Myocyte (in vitro differentiated cells): ENCODE measurements at places on chromosomes 1 and 21.
A peak's percentile ranks its signal among the peaks of the same experiment; 100 is the strongest.

- DNase-seq = peak; percentile 92
Measured at GRCh38 chr1:115781343-115781742, 12.8 kb upstream of the CASQ2 start.

GRCh38 chr1:52628614-52629324 lies 4.2 kb upstream of the SHISAL2A start:
- DNase-seq = no peak

DNA sequence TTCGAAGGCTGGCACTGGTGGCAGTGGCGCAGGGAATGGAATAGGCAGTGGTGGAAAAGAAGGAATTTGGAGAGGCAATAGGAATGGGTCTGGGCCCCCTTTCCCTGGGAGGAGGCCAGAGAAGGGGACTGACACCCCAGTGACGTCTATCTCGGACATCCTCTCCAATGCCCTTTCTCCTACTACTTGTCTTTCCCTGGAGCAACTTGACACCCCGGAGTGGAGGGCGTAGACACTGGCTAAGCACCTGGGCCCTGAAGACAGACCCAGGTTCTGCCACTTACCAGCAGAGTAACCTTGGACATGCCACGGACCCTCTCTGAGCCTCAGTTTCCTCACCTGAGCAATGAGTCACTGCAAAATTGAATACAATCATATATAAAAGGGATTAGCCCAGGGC lies 86.8 kb downstream of the CAMK2N1 start:
- no peak for DNase-seq

DNA sequence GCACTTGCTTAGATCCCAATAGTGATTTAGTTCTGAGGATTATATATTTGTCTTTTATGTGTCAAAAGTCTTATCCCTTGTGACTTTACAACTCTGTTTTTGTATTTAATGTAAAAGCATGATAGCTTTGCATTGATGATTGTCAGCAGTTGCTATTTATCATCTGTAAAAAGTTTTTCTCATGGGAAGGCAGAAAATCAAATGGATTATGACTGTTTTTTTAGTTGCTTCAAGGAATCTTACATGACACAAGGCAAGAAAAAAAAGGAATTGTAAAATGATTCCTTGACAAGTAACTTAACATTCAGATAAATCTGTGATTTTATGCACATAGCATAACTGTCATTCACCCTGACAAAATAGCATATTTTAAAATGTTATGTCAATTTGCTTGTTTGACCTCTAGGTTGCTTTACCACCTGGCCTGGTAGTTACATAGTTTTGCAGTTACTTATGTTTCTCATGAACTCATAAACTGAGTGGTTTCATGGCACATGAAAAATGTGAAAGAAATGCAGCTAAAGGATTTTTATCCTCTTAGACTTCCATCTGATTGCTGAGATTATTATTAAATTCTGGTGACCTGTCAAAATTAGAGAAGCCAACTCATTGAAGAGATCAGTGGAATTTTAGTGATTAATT lies 622.6 kb downstream of the ADGRL2 start:
- no peak for DNase-seq

GRCh38 chr1:118926261-118926660 lies 61.9 kb downstream of the TBX15 start:
- no peak for DNase-seq

- DNase-seq = no peak
Measured at GRCh38 chr1:21256776-21257175, 33.5 kb downstream of the ECE1 start.

- no peak for DNase-seq
Measured at GRCh38 chr1:111792249-111792648, 36.5 kb downstream of the DDX20 start.

GRCh38 chr1:16235944-16236510 lies 956 bp downstream of the CPLANE2 start:
- peak; percentile 77 for DNase-seq

DNA sequence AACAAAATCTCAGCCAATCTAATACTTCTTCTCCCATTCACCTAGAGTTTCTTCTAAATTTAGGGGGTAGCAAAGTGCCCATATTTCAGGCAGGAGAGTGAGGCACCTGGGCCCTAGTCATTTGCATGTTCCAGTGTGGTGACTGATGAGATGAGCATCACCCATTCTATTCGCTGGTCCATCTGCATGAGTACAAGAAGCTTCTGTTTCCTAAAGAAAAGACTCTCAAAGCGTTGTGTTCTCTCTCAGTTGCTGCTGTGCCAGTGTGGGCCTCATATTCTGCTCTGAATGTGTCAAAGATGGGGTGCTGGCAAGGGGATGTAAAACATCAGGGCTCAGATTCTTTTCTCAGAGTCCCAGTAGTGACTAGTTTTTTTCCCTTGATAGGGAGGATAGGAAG lies 16.1 kb upstream of the DPYD start:
- DNase-seq = no peak

- no peak for DNase-seq
Measured at GRCh38 chr1:173112129-173112528, 61.4 kb upstream of the TNFSF18 start.

GRCh38 chr1:61670445-61670844 lies 54.5 kb downstream of the TM2D1 start:
- DNase-seq = no peak

- no peak for DNase-seq
Measured at GRCh38 chr1:162726555-162726954, 63.9 kb upstream of the HSD17B7 start.

DNA sequence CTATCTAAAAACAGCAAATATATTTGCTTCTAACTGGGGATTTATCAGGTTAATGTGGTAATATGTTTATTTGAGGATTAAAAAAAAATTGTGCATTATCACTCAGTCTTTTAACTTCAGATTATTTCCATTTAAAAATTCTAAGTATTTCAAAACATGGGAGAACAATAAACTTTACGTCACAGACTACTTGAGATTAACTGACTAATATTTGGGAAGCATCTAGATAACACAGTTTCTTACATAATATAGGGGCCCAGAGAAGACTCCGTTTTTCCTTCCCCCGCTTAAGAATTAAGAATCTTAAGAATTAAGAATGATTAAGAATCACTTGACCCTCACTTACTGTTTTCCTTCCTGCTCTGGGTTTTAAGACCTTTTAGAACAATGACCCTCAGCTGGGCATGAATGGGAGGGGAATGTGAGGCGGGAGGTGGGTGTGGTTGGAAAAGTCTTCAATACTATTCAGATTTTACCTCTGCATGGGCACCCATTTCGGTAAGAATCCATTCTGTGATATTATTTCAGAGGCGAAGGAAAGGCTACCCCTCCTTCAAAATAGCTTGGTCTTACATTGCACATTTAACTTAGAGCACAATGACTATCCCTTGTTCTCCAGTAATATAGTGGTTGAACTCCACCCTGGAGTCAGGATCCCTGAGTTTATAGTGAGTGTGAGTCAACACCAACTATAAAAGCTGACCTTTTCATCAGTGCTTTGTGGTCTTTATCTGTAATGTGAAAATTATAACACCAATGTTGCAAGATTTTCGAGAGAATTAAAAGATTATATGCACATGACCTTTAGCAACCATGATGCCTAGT lies 821.3 kb downstream of the USP25 start:
- no peak for DNase-seq

DNA sequence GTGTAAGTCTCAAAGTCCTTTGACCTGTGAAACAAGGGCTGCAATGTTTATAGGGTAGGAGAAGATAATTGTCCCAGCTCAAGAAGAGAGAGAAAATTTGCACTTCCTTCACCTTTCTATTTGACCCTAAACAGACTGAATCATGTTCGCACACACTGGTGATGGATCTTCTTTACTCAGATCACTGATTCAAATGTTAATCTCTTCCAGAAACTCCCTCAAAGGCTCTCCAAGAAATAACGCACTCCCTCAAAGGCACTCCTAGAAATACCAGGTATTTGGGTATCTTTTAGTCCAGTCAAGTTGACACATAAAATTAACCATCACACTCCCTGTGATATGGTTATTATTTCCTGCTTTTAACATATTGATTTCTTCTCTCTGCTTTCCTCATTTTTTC lies 30.5 kb upstream of the PTGS2 start:
- no peak for DNase-seq

DNA sequence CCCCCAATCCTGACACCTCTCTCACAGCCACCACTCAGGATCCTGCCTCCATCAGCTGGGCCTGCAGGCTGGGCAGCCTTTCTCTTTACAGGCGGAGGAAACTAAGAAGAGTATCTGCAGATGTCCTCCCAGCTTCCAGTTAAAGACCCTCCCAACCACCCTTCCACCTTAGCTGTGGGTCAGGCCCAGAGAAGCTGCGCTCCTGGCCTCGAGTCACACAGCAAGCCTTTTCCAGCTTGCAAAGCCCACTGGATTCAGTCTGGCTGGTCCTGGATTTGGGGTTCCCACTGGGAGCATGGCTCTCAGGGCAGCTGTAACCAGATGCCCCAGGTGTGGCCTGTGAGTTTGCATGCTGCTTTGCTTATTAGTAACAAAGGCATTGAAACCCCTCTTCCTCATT lies 19.9 kb downstream of the KCNQ4 start:
- DNase-seq = no peak

DNA sequence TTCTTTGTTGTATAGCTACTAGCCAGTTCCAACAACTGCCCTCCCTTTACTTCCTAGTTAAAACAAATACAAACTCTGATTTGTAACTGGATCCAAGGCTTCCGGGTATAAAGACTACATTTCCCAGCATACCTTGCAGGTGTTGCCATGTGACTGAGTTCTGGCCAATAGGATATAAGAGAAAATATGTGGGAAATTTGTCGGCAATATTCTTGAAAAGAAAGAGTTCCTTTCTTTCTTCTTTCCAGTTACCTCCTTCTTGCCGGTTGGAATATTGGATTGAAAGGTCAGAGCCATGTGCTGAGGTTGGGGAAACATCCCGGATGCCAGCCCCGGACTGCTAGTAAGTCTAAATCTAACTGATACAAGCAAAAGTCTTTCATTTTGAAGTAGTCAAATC lies 23.0 kb upstream of the ZBTB40 start:
- DNase-seq = peak; percentile 49

DNA sequence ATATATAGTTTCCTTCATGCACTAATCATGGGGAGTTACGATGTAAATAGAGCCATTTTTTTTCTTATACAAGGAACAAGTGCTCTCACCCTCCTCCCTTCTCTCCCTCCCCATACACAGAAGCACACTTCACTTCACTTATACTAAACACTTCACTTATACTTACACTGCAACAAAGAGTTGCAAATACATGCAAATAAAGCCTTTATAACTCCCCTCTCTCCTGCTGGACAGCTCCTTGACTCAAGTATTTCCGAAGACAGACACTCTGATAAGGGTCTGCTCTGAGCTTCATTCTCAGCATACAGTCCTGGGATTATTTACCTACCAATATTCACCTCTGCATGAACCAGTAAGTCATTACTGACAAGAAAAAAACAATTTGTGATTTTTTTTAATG lies 35.6 kb upstream of the ERG start:
- no peak for DNase-seq

GRCh38 chr1:1361982-1362423 lies 3.6 kb upstream of the MXRA8 start:
- DNase-seq = peak; percentile 89

DNA sequence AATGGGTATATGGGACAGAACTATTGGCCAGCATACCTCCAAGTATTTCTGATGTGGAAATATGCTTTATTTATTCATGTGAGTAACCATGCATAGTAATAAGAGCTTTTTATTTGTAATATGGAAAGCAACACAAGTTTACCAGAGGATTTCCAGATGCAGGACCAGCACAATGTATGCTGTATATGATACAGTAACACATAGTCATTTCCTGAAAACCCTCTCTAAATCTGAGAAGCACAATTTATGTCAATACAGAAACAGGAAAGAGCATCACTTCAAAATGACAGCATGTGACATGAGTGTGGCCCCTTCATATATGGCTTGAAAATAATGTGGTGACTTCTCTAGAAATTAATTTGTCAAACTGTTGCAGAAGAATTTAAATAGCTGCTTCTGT lies 1134.7 kb upstream of the ADGRL2 start:
- DNase-seq = no peak

GRCh38 chr1:212556822-212557549 lies 51.6 kb upstream of the ATF3 start:
- DNase-seq = no peak

GRCh38 chr1:226827458-226827857 lies 43.0 kb upstream of the PSEN2 start:
- DNase-seq = no peak

GRCh38 chr1:209645574-209646452 lies 6.4 kb downstream of the LAMB3 start:
- peak; percentile 38 for DNase-seq

DNA sequence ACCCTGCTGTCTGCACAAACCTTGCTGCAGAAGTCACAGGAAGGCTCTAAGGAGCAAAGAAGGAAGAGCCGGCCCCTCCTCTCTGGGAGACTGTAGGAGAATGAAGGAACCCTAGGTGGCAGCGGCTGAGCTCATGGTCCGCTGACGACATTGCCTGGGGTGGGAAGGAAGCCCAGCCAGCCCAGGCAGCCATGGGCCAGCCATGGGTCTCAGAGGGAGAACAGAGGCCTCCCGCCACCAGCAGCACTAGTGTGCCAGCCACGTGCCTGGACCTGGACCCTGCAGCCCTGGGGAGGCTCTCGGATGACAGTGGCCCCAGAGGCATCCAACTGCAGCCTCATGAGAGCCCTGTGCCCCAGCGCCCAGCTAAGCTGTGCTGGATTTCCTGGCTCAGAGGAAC lies 49.2 kb upstream of the POFUT2 start:
- DNase-seq = no peak

GRCh38 chr1:152044386-152044785 lies 7.6 kb upstream of the S100A11 start:
- DNase-seq = no peak

DNA sequence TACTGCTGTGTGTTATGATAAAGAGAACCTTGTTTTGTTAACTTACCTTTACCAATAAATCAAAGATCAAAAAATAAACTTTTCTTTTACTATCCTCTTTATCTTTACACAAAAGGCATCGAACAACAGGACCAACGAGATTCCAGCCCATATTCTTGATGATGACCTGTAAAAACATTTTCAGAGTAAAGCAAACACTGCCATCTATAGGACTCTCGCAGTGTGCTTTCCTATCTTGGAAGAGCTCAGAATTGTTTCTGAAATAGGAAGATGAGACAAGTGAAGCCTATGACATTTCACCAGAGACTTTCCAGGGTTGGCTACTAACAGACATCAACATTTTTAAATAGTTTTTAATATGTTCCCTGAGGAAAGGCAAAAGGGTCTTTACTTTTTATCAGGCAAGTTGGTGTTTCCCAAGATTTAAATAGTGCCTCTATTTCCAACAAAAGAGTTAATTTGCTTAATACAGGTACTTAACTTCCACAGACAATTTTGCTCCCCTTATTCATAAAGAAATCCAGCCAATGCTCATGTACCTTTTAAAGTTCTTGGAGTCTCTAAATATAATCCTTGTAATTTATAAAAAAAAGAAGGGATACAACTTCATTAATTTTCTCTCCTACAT lies 7.3 kb downstream of the GLMN start:
- peak; percentile 67 for DNase-seq

- peak; percentile 95 for DNase-seq
Measured at GRCh38 chr1:162389021-162389818, 7.7 kb downstream of the C1orf226 start.

GRCh38 chr1:20058531-20058930 lies 11.5 kb upstream of the PLA2G5 start:
- DNase-seq = peak; percentile 31

- peak; percentile 70 for DNase-seq
Measured at GRCh38 chr1:201710632-201711597, 118.0 kb upstream of the IPO9 start.

- no peak for DNase-seq
Measured at GRCh38 chr1:8687538-8687937, 129.9 kb downstream of the RERE start.

GRCh38 chr1:167462341-167462740 lies 56.0 kb downstream of the CD247 start:
- no peak for DNase-seq
